ENCODE measurements at places on chromosomes 3 and 15.

DNA sequence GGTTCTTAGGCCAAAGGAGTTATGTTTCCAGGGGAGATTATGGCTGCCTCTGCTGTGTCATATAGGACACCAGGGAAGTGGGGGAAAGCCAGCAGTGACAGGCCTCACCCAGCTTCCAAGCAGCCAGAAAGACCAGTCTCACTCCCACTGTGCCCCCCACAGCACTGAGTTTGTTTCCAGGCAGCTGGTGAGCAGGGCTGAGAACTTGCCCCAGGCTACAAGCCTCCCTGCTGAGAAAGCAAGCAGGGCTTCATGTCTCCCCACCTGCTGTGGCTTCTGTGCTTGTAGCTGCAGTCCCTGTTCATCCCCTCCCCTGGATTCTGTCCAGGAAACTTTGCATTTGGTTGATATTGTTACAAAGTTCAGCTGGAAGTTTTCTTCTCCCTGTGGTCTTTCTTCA lies 376.3 kb downstream of the PDCD6IP start:
- no peak for DNase-seq

DNA sequence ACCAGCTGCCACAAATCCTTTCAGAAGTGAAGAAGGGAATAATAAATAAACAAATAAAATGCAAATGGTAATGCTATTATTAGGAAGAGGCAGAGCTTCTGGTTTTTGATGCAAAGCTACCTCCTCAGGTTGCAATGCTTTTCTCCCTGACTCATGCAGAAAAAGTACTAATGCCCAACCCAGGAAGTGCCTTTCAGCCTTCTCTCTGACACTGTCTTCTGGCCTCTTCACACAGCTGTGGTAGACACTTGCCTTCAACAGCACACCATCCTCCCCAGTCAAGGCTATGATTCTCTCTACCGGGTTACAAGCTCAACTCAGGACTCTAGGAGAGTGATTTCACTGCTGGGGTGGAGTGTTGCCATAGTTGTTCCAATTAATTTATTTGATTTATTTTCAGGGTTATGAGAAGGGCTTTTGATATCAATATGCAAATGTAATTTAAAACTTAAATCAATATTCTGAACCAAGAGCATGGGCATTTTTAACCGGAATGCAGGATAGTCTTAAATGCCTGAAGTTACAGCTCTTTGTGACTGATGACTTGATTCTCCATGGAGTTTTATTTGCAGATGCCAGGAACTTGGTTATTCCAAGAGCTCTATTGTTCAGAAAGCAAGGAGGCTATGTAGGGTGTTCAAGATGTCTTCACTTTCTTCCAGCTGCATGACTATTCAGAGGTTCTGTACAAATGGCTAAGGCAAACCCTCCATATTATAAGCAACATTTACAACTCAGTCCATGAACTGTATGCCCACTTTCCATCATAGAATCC lies 27.1 kb upstream of the GALNT15 start:
- DNase-seq = peak; percentile 55

- DNase-seq = no peak
Measured at GRCh38 chr3:111911446-111911845, 52.4 kb downstream of the PHLDB2 start.

GRCh38 chr15:67762610-67763368 lies 62.5 kb upstream of the SKOR1 start:
- DNase-seq = peak; percentile 49

- DNase-seq = no peak
Measured at GRCh38 chr3:15527031-15527459, 5.5 kb upstream of the COLQ start.

DNA sequence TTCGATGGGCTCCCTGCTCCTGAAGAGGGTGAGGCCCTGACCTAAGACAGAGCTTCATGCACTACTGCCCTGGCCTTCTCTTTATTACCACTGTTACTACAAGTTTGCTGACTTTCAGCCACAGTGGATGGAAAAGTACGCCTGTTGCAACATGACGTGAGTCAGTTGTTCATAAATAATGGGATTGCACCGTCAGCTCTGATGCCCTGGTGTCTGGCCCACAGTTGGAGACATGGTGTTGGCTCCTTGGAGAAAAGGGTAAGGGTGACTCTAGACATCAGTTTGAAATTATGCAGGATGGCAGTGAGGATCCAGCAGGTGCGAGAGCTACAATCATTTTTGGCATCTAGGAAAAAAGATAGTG lies 5.5 kb downstream of the PAQR5 start:
- peak; percentile 98 for DNase-seq

GRCh38 chr3:134378384-134378783 lies 4.1 kb upstream of the AMOTL2 start:
- DNase-seq = no peak

GRCh38 chr3:4008205-4008604 lies 209.0 kb downstream of the LRRN1 start:
- no peak for DNase-seq

- no peak for DNase-seq
Measured at GRCh38 chr3:46866032-46866595, 2.9 kb upstream of the MYL3 start.

DNA sequence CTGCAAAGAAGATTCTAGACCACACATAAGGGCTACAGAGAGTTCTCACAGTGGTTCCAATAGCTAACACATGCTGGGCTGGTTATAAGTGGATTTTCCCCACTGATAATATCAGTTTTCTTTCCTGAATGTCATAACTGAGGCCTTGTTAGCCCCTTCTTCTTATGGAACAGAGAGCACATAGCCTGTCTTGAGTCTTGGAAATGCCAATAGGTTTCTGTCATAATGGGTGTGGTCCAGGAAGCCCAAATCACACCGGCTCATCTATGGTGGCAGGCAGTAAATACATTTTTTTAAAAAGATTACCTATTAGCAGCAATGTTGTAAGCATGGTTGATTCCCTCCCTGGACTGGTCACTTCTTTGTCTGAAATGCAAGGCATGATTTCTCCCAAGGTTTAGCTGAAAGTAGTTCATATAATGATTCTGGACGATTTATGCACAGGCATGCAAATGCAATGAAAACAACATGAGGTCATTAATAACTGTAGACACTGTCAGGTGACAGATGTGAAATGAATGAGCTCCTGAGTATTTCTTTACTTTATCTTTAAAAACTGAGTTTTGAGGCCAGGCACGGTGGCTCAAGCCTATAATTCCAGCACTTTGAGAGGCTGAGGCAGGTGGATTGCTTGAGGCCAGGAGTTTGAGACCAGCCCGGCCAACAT lies 67.2 kb upstream of the ATP2C1 start:
- DNase-seq = peak; percentile 37

DNA sequence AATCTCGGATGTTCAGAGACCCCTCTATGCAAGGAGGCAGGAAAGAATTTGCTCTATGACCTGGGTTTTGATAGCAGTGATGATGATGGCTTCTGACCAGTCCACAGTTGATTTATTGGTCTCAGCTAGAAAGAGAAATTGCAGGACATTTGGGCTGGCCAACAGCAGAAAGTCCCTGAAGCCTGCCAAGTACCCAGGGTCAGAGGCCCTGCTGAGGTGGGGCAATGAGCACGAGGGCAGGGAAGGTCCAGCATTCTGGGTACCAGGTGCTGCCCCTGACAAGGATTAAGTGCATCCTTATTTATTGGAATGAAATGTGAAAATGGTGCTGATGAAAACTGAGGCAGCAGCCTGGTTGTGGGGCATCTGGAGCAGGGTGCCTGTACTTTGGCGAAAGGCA lies 19.8 kb downstream of the C3orf62 start:
- DNase-seq = no peak

GRCh38 chr3:158768361-158768787 lies 33.5 kb upstream of the MFSD1 start:
- DNase-seq = peak; percentile 85

GRCh38 chr15:73240866-73241499 lies 127.8 kb downstream of the HCN4 start:
- DNase-seq = peak; percentile 70

- no peak for DNase-seq
Measured at GRCh38 chr3:13553686-13554085, 4.8 kb downstream of the FBLN2 start.

- DNase-seq = no peak
Measured at GRCh38 chr3:55147856-55148720, 220.2 kb upstream of the LRTM1 start.

GRCh38 chr3:42539871-42540714 lies 37.6 kb downstream of the VIPR1 start:
- peak; percentile 20 for DNase-seq

- DNase-seq = no peak
Measured at GRCh38 chr3:183984127-183984740, 33.5 kb downstream of the ABCC5 start.

GRCh38 chr15:76134537-76134936 lies 74.8 kb downstream of the TMEM266 start:
- no peak for DNase-seq

DNA sequence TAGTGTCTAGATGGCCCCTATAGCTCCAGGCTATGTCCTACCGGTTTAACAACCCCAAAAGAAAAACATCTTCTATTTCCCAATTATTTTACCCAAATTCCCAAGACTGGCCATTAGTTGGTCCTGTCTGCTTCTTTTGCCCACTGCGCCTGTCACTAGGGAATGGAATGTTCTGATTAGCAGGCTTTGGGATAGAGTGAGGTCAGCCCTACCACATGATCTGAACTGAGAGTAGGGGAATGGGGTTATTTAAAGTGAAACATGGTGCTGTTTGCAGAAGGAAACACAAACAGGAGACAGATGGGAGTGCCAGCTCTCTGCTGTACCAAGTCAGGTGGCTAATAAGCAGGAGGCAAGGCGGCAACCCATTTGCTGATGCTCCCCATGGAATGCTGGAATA lies 635.6 kb upstream of the CFAP20DC start:
- no peak for DNase-seq

DNA sequence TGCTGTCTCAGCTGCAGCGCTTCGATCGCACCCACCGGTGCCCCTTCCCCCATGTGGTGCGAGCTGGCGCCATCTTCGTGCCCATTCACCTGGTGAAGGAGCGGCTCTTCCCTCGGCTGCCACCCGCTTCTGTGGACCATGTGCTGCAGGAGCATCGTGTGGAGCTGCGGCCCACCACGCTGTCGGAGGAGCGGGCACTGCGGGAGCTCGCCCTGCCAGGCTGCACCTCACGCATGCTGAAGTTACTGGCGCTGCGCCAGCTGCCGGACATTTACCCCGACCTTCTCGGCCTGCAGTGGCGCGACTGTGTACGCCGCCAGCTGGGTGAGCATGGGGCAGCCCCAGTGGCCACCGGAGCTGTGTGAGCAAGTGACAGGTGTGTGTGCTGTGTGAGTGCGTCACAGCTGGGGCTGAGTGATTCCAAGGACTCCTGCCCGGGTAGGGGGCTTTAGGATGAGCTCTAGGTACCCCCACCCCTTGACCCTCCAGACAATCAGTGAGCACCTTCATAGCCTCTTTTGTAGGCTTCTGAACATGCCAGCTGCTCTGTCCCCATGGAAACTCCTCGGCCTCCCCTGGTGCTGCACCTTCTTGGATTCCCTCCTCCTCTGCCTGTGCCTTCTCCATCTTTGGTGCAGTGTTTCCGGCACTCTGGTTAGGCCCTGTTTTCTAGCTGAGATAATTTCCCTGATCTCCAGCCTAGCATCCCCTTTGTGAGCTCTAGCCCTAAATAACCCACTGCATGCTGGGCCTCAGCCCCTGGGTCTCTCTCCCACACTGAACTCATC lies 7.0 kb downstream of the C15orf39 start:
- DNase-seq = no peak

GRCh38 chr3:157122116-157122515 lies 37.8 kb downstream of the CCNL1 start:
- DNase-seq = peak; percentile 98

DNA sequence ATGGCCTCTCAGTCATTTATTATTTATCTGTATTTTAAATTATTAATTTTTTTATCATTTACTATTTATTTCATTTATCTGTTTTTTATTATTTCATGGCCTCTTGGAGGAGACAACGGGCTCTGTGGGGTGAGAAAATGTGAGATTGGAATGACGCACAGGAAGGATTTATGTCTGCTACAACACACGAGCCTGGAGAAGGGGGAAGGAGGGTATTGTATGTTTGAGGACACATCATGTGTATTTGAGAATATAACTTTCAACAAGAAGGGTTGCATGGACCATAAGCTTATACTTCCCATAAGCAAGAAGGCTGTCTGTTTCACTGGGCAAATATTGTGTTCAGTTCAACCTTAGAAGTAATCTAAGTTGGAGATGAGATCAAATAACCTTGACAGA lies 31.7 kb downstream of the LSM3 start:
- no peak for DNase-seq
